Cerebellar cortex (tissue), 1 donor: ENCODE measurements at places on chromosomes 1 and 21.

DNA sequence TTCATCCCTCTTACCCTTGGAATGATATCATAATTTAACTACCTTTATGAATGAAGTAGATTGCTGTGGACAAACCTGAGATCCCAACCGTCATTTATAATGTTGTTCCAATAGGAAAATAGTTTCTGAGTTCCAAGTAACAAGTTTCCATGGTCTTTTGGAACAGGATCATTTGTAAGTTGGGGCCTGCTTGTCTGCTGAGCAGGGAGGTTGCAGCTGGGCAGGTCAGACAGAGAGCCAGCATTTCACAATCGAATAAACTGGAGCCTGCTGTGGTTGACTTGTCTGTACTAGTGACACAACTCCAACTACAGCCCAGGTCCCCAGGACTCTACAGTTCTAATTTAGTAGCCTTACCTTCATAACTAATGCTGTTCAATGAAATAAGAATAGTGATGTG, 18.6 kb upstream of the RALGPS2 start:
- no peak for DNase-seq

GRCh38 chr1:17165823-17166222, 39.1 kb upstream of the PADI1 start:
- no peak for DNase-seq

DNA sequence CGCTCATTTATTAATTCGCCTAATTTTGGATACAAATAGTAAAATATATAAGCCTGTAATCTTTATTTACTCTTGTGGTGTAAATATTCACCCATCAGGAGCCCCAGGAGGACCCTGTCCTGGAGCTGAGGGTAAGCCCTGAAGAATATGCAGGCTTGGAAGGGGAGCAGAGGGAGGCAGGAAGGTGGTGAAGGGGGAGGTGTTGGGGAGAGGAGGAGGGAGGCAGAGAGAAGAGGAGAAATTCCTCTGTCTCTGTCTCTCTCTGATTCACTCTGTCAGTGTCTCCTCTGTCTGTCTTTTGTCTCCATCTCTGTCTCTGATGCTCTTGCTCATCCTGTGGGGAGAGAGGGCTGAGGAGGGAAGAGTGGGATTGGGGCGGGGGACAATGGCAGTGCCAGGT, 2.8 kb upstream of the C4BPB start:
- no peak for DNase-seq

- no peak for DNase-seq
These were observed 91.4 kb downstream of the ADAMTS1 start for GRCh38 chr21:26753822-26754221.

GRCh38 chr1:23838401-23838866, 13.2 kb upstream of the HMGCL start:
- no peak for DNase-seq

DNA sequence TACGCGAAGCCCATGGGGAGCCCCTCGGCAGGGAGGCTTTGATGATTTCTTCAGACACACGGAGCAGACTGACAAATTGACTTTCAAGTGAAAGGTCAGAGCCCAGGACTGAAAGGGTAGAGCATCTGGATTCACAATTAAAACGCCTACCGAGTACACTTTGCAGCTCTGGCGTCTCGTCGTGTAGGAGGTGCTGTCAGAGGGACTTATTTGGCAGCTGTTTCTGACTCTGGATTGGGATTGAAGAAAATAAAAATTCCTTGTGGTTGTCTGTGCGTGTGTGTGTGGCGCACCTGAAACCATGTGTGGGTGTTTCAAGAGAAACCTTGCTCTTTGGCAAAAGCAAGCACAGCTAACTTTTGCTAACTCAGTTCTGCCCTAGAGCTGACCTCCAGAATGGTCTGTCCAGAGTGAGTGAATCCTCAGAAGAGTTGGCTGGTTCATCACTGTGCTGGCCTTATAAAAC, 348.7 kb downstream of the HLX start:
- no peak for DNase-seq
